ENCODE measurements at places on chromosomes 7 and 10.
A peak's percentile ranks its signal among the peaks of the same experiment; 100 is the strongest.

- DNase-seq = peak; percentile 61
Measured at GRCh38 chr10:35336921-35337823, 863 bp downstream of the CCNY start.

GRCh38 chr10:58026036-58026435 is 241.7 kb downstream of the IPMK start:
- no peak for DNase-seq

DNA sequence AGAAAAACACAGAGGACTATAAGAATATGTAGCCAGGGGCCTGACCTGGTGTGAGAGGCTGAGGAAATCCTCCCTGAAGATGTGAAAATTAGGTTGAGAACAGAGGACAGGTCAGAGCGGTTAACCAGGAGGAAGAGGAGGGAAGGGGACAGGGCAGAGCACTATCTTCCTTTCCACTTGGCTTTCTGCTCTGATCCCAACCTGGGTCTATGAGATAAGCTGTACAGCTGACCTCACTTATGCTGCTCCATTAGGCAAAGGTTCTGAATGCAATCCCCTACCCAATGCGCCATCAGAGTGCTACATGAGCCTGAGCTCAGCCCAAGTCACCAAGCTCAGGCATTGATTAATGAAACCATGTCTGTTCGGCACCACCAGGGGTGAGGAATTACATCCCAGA is 10.5 kb downstream of the LIPA start:
- DNase-seq = no peak

DNA sequence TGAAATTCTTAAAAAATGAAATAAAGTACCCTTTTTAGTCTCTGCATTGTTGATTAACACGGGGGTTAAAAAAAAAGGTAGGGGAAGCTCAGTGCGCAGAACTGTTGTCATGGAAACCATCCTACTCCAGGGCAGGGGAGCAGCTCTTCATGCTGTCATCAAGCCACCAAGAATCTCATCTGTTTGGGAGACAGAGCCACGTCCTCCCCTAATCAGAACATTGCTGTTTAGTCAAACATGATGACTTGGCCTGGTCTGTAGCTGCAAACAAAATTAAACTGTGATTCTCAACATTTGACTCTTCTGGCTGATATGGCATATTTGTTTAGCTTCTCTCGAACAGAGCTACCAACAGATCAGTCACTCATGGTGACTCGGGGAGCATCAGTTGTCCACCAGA is 254.4 kb upstream of the KLF14 start:
- DNase-seq = no peak

GRCh38 chr10:58531084-58531695 is 18.5 kb downstream of the BICC1 start:
- DNase-seq = peak; percentile 29

DNA sequence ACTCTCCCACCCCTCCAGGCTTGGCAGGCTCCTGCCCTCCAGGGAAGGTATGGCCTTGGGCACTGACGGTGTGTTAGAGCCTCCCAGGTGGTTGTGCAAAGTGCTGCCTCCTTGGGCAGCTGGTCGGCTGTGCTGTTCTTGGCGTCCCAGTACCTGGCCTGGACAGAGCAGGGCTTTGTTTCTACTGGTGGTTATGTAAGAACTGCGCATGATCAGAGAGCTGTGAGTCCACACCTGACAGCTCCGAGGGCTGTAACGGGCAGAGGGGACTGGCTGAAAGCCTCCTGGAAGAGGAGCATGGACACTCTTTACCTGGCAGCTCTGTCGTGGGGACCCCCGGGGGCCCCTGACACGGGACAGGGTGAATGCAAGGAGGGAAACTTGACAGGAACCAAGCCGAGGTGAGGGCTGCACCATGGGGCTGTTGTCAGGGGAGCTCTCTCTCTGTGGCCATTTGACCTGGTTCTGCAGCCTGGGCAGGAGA is 3.1 kb upstream of the SFRP5 start:
- DNase-seq = no peak

DNA sequence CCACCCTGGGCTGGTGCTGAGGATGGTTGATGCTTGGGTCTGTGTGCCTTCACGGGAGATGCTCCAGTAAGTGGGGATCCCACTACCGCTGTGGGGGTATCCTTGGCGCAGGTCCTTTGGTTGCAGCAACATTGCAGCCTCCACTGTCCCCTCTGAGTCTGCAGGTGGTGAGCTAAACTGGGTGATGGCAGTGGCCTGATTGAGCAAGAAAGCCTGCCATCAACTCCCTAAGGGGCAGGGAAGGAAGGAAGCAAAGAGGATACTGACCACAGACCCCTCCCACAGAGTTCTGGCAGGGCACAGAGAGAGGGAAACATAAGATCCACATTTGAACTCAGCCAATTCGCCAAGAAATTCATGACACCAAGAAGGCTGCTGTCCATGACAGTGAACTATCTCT is 43.2 kb downstream of the MYO1G start:
- no peak for DNase-seq

DNA sequence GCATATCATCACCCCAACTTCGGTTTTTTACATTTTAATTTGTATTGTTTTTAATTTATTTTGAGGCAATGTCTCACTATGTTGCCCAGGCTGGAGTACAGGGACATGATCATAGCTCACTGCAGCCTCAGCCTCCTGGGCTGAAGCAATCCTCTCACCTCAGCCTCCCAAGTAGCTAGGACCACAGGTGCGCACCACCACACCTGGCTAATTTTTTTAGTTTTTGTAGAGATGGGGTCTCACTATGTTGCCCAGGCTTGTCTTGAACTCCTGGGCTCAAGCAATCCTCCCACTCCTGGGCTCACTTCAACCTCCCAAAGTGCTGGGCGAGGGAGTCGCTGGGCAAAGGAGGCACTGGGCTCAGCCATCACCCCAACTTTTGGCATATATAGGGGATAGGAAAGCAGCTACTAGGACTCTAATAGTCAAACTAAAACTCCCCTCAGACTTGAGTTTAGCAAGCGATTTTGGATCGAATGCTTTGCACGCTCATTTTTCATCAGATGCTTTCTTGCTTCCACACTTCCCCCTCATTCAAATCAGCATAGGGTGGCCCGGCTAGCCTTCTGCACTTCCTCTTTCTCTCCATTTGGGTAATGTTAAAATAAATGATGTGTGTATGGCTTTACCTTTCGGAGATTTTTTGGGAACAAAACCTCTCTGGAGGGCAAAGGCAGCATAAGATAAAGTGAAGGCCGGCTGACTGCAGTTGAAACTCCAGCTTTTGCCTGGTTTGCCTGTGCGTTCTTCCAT is 20.8 kb upstream of the NMT2 start:
- DNase-seq = no peak

DNA sequence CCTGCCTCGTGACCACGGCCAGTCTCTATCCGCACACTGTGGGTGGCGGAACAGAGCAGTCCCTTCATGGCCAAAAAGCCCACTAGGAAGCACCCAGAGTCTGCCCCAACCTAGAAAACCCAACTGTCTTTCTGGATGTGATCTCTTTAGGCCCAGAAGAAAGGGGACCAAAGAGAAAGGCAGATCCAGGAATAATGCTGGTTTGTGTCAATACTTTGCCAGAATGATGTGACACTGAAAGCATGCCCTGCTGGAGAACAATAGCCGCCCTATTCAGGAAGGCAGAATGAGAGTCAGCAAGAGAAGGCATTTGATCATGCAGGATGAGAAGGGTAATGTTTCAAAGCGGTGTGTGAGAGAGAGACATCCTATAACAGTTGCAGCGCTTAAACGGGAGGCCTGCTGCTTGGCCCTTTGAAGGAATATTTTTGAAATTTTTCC is 274.7 kb downstream of the USP6NL start:
- no peak for DNase-seq
